WERI-Rb-1 (cell line): ENCODE measurements at places on chromosomes 16 and 17.

GRCh38 chr16:2777231-2777902, at the start of gene ELOB:
Gene ELOB (minus strand): TSS chr16:2777280. CDS start chr16:2777239, 41 bp downstream.
- DNase-seq, result peak; percentile 86

- no peak for DNase-seq
These were observed 10.3 kb upstream of the TVP23A start for GRCh38 chr16:10828851-10829366.

DNA sequence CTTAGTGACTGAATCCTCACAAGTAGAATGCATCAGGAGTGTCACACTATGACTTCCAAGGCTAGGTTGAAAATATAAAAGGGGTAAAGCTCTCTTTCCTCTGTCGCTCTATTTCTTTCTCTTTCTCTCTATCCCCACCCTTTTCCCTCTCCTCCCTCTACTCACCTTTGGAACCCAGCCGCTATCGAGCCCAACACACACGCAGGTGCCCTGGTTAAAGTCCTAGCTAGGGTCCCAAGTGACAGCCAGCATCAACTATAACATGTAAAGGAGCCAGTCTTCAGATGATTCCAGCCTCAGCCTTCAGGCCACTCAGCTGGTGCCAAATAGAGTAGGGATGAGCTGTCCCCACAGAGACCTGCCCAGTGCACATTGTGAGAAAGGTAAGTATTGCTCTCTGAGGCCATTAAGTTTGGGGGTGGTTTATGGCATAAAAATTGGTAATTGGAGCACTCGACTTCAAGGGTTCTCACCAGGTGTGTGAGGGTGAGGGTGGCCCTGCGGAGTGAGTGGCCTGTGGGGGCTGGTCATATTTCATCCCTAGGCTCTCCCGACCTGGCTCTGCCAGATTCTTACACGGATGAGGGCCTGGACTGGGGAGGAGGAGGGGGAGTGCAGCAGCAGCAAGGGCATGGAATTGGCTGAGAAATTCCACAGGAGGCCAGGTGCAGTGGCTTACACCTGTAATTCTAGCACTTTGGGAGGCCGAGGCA, 14.9 kb upstream of the C16orf54 start:
- DNase-seq, result no peak

GRCh38 chr17:81428948-81429774, 33.9 kb downstream of the BAHCC1 start:
- DNase-seq, result no peak

DNA sequence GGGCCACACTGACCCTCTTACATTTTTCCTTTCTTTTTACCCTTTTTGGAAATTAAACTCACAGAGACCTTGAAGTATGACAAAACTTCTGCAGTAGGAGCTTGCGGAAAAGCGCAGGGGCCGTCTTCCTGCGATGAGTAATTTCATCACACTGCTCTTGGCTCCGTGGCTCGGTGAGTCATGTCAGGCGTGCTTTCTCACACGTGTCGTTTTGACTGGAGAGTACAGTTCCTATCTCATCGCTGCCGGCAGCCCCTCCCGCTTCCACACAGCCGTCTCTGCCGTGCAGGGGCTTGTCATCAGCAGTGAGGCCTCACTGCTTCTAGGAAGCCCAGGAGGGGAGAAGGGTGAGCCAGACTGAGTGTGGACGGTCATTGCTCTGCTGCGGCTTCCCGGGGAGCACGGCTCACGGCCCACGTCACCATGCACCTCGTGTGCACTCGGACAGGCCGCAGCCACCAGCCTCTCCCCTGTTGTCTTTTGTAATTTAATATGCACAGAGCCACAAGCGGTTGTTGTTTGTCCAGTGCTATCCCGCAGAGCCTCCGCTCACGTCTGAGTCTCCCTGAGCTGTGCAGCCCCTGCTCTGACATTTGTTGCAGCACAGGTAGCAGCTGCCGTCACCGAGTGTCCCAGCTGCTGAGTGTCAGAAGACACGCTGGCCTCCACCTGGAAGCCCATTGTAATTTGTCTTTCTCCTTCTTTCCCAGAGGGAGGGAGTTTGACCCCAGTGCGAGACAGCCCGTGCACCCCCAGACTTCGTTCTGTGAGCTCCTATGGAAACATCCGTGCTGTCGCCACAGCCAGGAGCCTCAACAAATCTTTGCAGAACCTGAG, 99.4 kb upstream of the CHMP6 start:
- no peak for DNase-seq

DNA sequence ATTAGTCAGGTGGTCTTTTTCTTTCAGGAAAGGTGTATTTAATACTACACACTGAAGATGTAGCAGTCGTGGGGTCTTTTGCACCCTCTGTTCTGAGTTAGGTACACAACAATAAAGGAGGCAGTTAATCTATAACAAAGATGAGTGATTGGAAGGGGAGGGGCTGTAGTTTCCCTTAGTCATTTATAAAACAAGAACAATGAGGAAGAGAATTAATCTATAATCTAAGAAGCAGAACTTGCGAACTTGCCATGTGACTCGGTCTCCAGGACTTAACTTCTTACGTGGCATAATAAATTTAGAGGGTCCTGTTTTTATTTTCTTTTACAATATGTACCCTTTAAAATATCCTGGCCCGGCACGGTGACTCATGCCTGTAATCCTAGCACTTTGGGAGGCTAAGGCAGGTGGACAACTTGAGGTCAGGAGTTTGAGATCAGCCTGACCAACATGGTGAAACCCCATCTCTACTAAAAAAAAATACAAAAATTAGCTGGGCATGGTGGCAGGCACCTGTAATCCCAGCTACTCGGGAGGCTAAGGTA, 8.6 kb upstream of the APPBP2 start:
- no peak for DNase-seq

- DNase-seq, result no peak
These were observed 2.0 kb downstream of the TRPV2 start for GRCh38 chr17:16417399-16417798.

DNA sequence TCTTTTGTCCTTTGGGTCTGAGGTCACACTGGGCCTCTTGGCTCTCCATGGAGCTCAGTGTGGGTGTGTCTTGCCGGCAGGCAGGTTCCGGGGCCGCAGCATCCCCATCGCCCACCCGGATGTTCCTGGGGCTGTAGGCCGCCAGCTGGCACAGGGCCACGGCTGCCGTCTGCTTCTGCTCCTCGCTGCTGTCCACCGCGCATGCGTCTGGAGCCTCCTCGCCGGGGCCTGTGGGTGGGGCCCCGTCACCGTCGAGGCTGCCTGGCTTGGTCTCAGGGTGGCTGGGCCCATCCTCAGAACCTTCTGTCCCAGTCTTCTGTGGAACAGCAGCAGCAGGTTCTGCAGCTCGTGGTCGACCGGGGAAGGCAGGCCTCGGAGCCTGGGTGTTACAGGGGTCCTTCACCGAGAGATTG, 9.6 kb downstream of the ZNF750 start:
- no peak for DNase-seq

- DNase-seq, result no peak
These were observed 44.4 kb upstream of the ATP2A3 start for GRCh38 chr17:4008441-4009185.

DNA sequence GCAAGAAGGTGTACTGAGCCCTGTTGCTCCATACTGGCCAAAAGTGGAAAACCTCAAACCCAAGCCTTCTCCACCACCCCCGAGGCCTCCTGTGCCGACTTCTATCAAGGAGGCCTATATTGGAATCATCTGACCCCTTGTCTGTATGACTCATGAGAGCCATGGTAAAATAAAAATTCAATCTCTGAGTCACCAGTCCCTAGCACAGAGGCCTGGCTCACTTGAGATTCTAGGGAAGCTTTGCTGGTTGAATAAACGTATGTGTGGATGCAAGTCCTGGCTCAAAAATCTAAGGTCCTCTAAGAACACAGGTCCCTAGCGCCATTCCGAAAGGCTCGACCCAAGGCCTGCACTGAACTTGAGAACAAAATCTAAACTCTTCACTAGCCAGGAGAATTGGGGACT, 15.0 kb downstream of the NSMCE1 start:
- DNase-seq, result no peak

DNA sequence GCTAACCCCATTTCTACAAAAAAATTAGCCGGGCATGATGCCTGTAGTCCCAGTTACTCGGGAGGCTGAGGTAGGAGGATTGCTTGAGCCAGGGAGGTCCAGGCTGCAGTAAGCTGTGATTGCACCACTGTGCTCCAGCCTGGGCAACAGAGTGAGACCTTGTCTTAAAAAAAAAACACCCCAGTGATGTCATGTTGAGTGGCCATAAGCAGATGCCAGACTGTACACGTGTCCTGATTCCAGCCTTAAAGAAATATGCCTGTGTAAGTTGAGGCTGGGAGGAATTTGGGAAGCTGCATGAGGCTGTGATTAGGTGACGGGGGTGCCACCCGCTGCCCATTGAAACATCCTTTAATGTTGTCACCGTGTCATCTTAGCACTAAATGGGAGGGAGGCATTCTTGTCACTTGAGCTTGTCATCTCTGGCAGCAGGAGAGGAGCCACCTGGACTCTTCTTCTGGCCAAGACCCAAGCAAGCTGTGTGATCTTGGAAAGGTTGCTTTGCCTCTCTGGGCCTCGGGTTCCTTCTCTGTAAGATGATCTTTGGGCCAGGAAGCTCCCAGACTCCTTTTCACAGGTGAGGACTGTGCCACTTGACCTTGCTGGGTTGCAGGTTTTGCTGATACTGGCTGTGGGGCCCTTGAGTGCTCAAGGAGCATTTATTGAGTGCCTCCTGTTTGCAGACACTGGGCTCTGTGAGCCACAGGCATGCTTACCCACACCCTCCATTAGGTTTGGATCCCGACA, 98.3 kb upstream of the CIBAR2 start:
- DNase-seq, result no peak

DNA sequence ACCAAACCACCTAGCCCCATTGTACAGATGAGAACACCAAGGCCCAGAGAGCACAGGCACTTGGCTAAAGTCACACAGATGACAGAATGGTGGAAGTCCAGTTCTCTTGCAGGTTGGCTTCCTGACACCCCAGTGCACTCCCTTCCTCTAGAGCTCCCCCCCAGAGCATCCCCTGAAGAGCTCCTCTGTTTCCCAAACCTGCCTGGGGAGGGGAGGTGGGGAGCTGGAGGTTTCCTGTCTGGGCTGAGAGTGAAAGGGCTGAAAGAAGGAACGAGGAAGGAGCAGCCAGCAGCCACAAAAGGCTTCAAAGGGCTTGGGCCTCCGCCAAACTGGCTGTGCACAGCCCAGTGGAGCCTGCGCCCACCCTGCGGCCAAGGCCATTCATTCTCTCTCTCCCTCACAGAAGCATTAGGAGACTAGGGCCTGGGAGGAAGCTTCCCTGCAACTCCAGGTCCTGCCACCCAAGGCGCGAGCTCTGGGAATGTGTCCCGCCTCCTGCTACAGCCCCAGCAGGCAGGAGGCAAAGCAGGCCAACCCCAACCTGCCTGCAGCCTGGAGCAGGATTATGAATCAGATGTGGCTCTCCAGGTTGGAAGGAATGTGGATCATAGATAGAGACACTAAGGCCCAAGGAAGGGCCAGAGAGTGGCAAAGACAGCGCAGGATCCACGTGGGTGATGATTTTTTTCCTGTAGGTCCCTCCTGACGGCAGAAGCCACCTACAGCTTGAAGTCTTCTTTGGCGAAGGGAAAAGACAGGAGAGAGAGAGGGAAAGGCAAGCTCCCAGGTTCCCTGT, 913 bp downstream of the SLC13A5 start:
- DNase-seq, result peak; percentile 74

GRCh38 chr17:20999044-20999573, 43.7 kb downstream of the USP22 start:
- DNase-seq, result no peak

- DNase-seq, result peak; percentile 46
These were observed at the start of gene CORO6 for GRCh38 chr17:29622337-29623282. Gene CORO6 (minus strand): TSS chr17:29622912. CDS start chr17:29621421, 1,491 bp downstream.

GRCh38 chr16:1308036-1308976, 1.1 kb upstream of the UBE2I start:
- DNase-seq, result no peak

DNA sequence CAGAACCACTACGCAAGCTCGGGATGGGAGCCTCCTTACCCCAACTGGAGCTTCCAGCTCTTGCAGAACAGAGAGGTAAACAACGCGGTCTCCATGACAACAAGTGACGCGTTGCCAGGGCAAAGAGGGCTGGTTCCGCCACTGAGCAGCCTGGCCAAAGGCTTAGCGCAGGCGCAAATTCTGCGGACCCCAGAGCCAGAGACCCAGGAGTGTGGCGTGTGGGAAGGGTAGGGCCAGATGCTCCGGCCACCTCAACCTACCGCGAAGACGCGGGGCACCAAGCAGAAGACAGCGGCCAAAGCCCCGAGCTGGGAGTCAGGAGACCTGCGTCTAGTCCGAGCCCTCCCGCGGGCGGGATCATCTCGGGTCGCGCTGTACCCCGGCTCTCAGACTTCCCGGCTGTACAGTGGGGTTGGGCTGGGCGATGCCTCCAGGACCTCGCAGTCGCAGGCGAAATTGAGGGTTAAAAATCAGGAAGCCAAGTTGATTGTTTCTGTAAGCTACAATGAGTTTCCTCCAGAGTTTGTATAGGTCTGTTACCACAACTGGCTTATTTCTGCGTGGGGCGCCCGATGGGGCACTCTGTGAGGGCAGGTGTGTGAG, at the start of gene TEKT1:
Gene TEKT1, minus strand, starts transcription at position 69 of the 603 bp plus-strand sequence. CDS start 1,353 bp downstream, outside the sequence.
- DNase-seq, result peak; percentile 62

DNA sequence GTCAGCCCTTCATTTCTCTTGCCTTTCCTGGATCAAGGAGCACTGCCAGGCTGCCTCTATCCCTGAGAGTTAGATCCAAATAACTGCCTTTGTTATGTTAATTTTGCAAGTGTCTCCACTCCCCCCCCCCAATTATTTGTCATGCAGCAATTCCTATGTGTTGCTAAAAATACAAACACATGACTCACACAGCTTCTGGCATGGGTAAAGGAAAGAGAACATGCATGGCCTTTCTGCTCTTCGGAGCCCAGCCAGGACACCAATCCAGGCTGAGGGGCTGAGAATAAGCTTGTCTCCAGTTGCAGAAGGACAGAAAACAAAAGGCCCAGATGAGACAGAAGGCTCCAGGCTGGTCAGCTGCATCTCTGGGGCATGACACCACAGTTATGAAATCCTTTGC, 148.0 kb upstream of the TNRC6C start:
- DNase-seq, result no peak

DNA sequence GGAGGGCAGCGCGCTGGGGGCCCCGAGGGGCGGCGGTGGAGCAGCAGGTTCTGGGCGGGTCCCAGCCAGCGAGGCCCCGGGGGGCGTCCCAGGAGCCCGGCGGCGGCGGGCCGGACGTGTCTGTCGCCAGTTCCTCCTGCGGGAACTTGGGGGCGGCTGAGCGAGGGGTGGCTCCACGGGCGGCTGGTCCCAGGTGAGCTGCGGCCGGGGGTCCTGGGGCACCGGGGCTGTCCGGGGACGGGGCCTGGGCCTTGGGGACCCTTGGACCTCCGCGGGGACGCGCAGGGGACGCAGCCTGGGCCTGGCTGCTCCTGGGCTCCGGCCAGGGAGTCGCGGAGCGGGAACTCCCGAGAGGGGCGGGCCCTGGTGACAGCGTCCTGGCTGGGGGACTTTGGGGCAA, 54.2 kb upstream of the ZNF267 start:
- DNase-seq, result no peak

DNA sequence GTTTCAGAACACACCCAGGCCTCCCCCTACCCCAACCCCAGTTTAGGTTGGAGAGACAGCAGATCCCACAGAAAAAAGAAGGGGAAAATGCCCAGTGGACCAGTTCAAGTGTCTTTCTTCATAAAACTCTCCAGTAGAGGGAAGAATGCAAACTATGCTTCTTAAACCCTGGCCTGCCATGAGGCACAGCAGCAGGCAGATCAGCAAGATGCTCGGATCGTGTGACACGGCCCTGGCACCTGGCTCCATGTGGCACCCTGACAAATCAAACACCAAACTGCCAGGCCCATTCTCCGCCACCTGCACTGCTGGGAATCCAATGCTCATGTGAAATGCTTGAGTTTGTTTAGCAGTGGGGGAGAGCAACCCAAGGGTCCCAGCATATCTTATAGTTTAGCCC, 166.8 kb downstream of the SOX9 start:
- no peak for DNase-seq
